Heart left ventricle (tissue), 16 donors: ENCODE measurements at places on chromosomes 16 and 17. TPM values are rescaled to one million over a fixed set of nuclear protein-coding genes. Genes with fewer than 3 reads are reported as not detected.
A peak's percentile ranks its signal among the peaks of the same experiment; 100 is the strongest.

DNA sequence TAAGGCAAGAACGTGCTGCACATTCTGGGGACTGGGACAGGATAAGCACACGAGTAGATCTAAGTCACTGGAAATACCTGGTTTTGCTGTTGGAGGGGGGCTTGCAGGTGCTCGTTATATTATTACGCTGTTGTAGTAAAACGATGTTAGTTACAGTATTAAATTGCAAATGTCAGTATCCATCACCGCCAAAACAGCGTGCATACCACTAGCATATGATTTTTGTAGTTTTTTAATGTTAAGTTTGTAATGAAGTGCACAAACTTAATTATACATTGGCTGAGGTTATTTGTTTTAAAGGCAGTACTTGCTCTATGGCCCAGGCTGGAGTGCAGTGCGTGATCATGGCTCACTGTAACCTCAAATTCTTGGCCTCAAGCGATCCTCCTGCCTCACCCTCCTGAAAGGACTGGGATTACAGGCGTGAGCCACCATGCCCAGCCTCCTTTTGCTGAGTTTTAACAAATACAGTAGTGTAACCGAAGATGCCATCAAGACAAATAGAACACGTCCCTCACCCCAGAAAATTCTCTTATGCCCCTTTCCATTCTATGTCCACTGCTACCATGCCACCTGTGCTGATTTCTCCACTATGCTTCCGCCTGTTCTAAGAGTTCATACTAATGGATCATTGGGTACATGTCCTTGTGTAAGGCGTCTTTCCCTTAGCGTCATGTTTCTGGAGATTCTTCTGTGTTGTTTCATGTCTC, 20.7 kb upstream of the CSNK1D start:
- H3K27me3 ChIP-seq, result no peaks in the 10 kb centered on the region
- H3K4me1 ChIP-seq, result peaks cover 36% of the 10 kb centered on the region
- no peak for DNase-seq
- no peaks in the 10 kb centered on the region for H3K36me3 ChIP-seq

- H3K27ac ChIP-seq, result peak overlapping the region; percentile 56
- H3K4me3 ChIP-seq, result peak overlapping the region; percentile 2
- H3K27me3 ChIP-seq, result no peaks in the 10 kb centered on the region
- peaks cover 88% of the 10 kb centered on the region for H3K4me1 ChIP-seq
These were observed 30.7 kb downstream of the YPEL2 start for GRCh38 chr17:59361916-59362810.

DNAJA2 gene
- 58.5 TPM for total RNA-seq

- H3K27ac ChIP-seq, result no peak overlapping the region
- peaks cover 29% of the 10 kb centered on the region for H3K4me1 ChIP-seq
- no peak overlapping the region for H3K4me3 ChIP-seq
These were observed 198.8 kb upstream of the CIBAR2 start for GRCh38 chr16:85310868-85311585.

- no peak overlapping the region for H3K4me3 ChIP-seq
- H3K4me1 ChIP-seq, result peaks cover 77% of the 10 kb centered on the region
- peak overlapping the region; percentile 94 for H3K27ac ChIP-seq
- H3K27me3 ChIP-seq, result no peaks in the 10 kb centered on the region
These were observed 4.0 kb downstream of the RNASEK start for GRCh38 chr17:7016418-7016817.
